ENCODE measurements at places on chromosomes 5 and 9.

GRCh38 chr5:132821791-132822190 is 8.7 kb downstream of the SHROOM1 start:
- no peak for DNase-seq

GRCh38 chr5:2375757-2376250 is 375.7 kb downstream of the IRX2 start:
- DNase-seq: no peak

GRCh38 chr5:168274406-168274805 is 17.0 kb upstream of the WWC1 start:
- DNase-seq: no peak

- DNase-seq: no peak
Measured at GRCh38 chr9:14838701-14839100, 71.5 kb downstream of the FREM1 start.

DNA sequence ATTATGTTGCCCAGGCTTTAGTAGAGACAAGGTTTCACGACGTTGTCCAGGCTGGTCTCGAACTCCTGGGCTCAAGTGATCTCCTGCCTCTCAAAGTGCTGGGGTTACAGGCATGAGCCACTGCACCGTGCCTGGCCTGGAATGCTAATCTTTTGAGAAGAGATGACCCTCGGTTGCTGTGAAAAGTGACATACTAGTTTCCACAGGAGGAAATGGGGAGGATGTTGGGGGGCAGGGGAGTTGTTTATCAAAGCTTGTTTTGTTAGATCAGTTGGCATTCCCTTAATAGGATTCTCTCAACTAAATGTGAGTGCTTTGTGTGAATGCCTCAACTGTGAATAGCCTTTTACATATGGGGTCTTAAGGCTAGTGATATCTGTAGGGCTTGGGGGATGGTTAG is 16.4 kb upstream of the MATR3 start:
- no peak for DNase-seq

All from BE2C (cell line).